AG08395 (cell line): ENCODE measurements at places on chromosomes 6 and 20.
A peak's percentile ranks its signal among the peaks of the same experiment; 100 is the strongest.

GRCh38 chr6:40583709-40584108 lies 3.5 kb downstream of the LRFN2 start:
- no peak for DNase-seq

- DNase-seq = no peak
Measured at GRCh38 chr20:49910340-49910706, 5.0 kb downstream of the SPATA2 start.

GRCh38 chr20:34143951-34144350 lies 31.9 kb upstream of the EIF2S2 start:
- no peak for DNase-seq

DNA sequence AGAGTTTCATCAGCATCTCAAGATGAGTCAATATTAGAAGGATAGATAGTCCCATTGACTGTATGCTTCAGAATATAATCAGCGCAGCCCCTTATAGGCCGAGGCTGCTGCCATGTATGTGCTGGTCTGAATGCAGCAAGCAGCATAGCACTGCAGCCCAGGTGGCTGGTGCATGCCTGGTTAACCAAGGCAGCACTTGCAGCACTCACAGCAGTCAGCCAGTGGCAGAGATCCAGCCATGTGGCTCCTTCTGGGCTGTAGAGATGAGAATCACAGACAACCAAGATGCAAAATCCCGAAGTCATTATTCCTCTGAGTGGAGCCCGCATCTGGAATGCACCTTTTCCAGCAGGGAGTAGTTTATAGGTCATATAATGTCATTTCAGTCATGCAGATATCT lies 251.9 kb downstream of the UST start:
- DNase-seq = no peak

GRCh38 chr6:125931733-125932450 lies 24.7 kb upstream of the HINT3 start:
- DNase-seq = no peak

GRCh38 chr6:30364591-30364990 lies 19.6 kb downstream of the RPP21 start:
- no peak for DNase-seq

GRCh38 chr6:45835721-45836437 lies 179.8 kb downstream of the CLIC5 start:
- no peak for DNase-seq

DNA sequence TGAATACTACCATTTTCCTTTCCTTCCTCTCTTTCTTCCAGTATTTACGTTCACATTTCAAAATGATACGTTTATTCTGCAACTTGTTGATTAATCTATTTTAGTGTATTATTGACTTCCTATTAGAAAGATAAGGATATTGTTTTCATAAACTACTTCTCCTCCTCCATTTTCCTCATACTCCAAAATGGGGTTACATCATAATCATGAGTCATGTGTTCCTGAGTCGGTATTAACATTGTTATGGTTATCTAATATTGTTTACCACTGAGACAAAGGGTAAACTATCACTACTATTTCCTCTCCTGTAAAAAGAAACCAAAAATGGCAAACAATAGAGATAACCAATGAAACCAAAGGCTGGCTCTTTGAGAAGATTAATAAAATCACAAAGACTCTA lies 126.5 kb upstream of the CDYL start:
- no peak for DNase-seq

DNA sequence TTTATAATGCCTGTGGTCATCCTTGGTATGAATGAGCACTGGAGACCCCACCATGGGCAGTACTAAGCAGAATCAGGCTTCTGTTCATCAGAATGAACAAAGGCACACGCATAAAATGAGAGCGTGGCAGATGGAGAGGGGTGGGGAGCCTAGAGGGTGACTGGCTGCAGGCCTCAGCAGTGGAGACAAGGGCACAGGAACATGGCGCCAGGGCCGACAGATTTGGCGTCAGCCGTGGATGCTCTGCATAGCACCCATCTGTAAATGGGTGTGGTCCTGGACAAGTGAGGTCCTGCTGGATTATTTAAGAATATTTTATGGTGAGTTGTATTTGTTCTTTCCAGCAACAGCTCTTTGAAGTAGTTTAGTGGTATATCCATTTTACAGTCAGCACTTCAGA lies 33.1 kb downstream of the E2F3 start:
- no peak for DNase-seq

DNA sequence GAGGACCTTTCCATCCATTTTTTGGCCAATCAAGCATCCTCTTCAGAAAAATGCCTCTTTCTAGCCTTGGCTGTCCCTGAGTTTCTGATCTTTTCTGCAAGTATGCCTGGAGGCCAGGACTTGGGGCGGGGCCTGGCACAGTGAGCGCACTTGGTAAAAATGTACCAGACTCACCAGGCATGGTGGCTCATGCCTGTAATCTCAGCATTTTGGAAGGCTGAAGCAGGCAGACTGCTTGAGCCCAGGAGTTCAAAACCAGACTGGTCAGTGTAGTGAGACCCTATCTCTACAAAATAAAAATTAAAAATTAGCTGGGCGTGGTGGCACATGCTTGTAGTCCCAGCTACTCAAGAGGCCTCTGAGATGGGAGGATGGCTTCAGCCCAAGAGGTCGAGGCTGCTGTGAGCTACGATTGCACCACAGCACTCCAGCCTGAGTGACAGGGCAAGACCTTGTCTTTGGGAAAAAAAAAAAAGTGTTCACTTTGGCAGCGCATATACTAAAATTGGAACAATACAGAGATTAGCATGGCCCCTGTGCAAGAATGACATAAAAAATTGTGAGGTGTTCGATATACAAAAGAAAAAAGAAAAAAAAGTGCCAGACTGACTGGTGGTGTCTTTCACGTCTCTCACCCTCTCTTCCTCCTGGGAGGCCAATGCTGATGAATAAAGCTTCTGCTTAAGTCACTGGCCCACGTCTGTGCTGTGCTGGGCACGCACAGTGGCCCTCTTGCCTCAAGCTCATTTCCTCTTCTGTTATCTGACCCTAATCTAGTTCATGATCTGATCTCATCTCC lies 18.1 kb upstream of the SLC9A8 start:
- DNase-seq = no peak

GRCh38 chr6:139448051-139448649 lies 73.7 kb upstream of the CITED2 start:
- no peak for DNase-seq

- no peak for DNase-seq
Measured at GRCh38 chr6:53112404-53112803, 36.2 kb downstream of the GCM1 start.

DNA sequence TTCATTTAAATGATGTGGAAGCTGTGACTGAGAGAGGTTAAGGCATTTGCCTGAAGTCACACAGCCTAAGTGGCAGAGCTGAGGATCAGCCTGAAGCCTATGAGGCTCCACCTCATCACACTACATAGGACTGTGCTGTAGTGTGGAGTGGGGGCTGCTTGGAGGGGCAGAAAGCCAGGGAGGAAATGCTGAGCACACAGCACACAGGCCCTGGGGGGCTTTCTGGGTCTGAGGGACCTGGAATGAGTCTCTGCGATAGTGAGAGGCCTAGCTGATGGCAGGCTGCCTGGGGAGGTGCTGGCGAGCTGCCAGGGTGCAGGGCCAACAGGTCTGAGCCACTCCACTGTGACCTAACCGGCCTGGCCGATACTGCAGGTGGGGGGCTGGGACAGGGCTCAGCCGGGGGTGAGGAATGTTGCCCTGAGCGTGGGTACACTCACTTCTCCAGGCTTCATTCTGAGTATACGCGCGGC lies 2.2 kb upstream of the ARHGAP40 start:
- no peak for DNase-seq

- no peak for DNase-seq
Measured at GRCh38 chr6:19713411-19713810, 123.8 kb upstream of the ID4 start.

GRCh38 chr6:72363844-72364740 lies 257.8 kb upstream of the KCNQ5 start:
- DNase-seq = peak; percentile 94

- DNase-seq = no peak
Measured at GRCh38 chr6:18829272-18829870, 442.2 kb downstream of the RNF144B start.

GRCh38 chr6:38773338-38773737 lies 58.2 kb downstream of the DNAH8 start:
- no peak for DNase-seq

DNA sequence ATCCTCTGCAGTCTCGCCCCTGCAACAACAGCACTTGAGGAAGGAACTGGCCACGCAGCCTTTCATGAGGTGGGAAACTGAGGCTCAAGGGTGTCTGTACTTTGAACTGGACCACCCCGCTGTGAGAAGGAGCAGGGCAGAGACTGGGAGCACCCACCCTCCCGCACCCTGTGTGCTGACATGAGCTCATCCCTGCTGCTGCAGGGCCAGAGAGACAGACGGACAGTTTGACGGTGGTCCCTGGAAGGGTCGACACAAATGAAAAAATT lies 16.9 kb upstream of the MRGBP start:
- DNase-seq = no peak

GRCh38 chr6:61745994-61746393 lies 540.0 kb downstream of the KHDRBS2 start:
- DNase-seq = no peak

DNA sequence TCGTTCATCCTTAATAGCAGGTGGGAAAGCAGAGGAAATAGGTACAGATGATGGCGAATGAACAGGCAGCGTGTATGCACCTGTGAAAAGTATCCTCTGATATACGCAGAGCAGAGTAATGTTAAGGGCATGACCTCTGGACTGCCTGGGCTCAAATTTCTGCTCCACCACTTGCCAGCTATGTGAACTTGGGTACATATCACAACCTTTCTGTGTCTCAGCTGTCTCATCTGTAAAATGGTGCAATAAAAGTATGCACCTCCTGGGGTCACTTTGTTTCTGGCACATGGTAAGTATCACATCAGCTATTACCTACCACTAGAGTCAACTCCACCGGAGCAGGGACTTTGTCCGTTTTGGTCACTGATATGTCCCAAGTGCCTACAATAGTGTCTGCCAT lies 2.5 kb downstream of the OCSTAMP start:
- DNase-seq = no peak

DNA sequence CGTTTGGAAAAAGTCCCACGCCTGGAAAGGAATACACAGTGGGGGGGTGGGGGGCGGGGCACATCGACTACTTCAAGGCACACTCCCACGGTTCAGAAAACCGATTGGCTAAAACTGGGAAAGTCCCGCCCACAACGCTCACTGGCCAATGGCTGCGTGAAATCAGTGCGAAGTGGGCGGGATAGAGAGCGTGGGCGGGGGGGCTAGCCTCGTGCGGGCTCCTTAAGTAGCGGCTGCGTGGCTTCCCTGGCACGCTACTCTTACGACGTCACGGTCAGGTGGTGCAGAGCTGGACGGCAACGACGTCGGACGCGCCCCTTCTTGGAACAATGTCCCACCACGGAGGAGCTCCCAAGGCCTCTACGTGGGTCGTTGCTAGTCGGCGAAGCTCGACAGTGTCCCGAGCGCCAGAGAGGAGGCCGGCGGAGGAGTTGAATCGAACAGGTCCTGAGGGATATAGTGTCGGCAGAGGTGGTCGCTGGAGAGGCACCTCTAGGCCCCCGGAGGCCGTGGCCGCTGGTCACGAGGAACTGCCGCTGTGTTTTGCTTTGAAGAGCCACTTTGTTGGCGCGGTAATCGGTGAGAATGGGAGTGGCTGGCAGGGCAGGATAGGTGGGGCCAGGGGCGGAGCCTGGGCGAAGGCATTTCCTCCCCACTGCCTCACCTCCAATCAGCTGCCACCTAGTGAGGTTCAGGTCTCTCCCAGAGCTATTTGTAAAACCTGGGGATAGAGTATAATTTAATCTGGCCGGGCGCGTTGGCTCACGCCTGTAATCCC lies at the start of gene DDX43:
DDX43 (plus strand) TSS at position 252 of the 778 bp plus-strand sequence; CDS start at position 330, 78 bp downstream.
- DNase-seq = peak; percentile 6

GRCh38 chr6:98653179-98653578 lies 181.2 kb upstream of the POU3F2 start:
- no peak for DNase-seq

DNA sequence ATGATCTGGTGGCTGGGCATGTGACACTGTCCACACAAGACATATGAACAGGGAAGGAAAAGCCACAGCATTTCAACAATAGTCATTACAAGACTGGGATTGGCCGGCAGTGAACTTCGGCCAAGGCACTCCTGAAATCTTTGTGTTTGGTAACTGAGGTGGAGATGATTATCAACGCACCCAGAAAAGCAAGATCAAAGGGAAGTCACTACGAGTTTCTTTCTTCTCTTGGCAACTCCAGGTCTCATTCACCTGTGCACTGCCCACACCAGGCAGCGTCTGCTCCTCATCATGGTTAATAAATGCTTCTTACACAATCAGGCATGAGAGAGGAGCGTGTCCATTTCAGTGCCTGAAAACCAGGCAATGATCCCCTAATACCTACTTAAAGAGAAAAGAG lies 20.5 kb upstream of the FOXC1 start:
- DNase-seq = no peak

- DNase-seq = no peak
Measured at GRCh38 chr6:89044328-89045010, 36.1 kb upstream of the PNRC1 start.

DNA sequence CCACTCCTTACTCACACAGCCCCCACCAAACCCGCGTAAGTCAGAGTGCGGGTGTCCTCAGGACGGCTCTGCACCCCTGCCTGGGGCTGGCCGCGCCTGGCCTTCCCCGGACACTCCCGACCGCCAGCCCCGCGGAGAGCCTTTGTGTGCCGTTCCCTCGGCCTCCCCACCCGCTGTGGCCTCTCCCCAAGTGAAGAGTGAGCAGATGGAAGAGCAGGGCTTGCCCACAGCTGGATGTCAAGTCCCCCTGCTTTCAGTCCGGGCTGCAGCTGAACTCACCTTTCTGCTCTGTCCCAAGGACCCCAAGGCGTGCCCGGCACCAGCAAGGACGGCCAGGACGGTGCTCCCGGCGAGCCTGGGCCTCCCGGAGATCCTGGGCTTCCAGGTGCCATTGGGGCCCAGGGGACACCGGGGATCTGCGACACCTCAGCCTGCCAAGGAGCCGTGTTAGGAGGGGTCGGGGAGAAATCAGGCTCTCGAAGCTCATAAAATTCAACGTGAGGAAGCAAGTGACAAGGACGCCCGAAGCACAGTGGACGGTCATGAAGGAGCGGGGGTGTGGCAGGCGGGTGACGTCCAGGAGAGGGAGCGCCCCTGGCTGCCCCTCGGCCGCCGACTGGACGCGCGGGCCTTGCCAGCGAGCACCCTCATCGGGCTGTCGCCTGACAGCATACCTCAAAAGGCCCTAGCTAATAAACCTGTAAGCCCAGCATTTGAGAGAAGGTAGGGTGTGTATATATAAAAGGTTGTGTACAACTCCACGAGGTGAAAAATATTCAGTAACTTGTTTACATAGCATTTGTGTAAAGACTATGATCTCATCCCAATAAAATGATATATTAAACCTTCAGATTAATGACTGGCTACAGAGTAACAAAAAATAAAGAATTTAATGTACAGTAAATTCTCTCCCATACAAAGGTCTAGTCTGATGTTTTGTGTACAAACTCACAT lies 21.1 kb downstream of the TCFL5 start:
- no peak for DNase-seq

DNA sequence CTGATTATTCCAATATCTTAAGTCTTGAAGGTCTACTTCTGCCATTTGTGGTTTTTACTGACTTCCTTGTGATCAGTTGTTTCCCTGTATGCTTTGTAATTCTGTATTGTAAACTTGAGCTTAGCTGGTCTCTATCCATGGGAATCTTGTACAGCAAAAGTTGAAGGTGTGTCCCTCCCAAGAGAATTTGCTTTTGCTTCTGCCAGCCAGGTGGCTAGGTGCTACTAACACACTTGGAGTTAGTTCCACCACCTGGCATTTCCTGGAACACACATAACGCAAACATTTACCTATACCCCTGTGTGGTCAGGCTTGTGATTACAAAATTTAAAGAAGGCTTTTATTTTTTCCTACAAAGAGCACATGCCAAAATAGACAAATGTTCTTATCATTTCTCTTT lies 141.2 kb downstream of the GRM4 start:
- DNase-seq = no peak

GRCh38 chr6:30884521-30885480 lies 482 bp downstream of the DDR1 start:
- DNase-seq = peak; percentile 50
